Fibroblast of skin of scalp (primary cell): ENCODE measurements at places on chromosomes 7 and 10.

DNA sequence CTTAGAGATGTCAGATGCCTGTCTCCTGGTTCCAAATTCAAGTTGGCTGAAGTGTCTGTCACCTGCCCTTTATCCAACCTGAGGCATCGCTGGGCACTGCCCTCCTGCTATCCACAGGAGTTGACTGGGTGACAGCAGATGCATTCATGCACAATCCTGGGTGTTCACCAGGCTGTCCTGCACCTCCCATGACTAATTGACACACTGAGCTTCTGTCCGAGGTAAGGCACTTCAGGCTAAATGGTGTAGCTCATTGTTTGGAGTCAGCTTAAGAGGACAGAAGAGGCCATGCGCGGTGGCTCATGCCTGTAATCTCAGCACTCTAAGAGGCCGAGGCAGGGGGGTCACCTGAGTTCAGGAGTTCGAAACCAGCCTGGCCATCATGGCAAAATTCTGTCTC lies 2.4 kb downstream of the UCMA start:
- no peak for DNase-seq

GRCh38 chr10:126670895-126671261 lies 385 bp upstream of the C10orf90 start:
- DNase-seq: no peak

DNA sequence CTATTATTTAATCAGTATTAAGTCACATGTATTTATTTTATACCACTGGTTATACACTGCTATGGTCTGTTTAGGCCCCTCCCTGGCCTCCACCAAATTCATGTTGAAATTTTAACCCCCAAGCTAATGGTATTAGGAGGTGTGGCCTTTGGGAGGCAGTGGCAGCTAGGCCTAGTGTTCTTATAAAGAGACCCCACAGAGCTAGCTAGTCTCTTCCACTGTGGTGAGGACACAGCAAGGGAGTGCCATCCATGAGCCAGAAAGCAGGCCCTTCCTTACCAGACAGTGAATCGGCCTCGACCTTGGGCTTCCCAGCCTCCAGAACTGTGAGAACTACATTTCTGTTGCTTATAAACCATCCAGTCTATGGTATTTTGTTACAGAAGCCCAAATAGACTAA lies 28.7 kb downstream of the RBM48 start:
- DNase-seq: no peak

- DNase-seq: peak; percentile 40
These were observed 8.7 kb upstream of the CAMK2B start for GRCh38 chr7:44333911-44334733.

DNA sequence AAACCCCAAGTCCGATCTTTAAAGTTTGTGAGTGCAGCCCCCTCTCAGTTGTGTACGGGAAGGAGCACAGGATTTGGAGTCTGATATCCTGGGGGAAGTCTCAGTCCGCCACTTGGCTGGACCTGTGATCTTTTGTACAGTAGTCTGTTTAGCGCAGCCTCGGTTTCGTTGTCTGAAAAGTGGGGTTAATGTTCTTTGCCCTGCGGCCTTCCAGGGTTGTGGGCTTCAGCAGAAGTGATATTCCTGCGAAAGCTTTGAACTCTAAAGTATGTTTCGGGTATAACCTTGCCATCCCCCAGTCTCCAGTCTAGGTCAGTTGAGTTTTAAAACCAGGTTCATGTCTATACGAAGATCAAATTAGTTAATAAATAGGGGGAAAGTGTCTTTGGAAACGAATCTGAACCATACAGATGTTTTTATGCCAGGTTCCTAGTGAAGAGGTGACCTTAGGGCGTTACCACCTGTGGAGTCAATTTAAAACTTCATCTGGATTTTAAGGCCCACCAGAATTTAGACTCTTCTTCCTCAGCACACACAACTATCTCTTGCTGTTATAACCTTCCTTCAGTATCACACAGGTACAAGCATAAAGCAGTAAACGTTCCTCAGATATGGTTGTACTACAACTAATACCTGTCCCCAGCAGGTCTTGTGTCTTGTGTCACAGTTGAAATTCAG lies 904 bp downstream of the R3HCC1L start:
- DNase-seq: no peak

- no peak for DNase-seq
These were observed 37.2 kb downstream of the IKZF1 start for GRCh38 chr7:50341724-50342123.

- peak; percentile 11 for DNase-seq
These were observed 61.0 kb upstream of the AOAH start for GRCh38 chr7:36784991-36785940.

DNA sequence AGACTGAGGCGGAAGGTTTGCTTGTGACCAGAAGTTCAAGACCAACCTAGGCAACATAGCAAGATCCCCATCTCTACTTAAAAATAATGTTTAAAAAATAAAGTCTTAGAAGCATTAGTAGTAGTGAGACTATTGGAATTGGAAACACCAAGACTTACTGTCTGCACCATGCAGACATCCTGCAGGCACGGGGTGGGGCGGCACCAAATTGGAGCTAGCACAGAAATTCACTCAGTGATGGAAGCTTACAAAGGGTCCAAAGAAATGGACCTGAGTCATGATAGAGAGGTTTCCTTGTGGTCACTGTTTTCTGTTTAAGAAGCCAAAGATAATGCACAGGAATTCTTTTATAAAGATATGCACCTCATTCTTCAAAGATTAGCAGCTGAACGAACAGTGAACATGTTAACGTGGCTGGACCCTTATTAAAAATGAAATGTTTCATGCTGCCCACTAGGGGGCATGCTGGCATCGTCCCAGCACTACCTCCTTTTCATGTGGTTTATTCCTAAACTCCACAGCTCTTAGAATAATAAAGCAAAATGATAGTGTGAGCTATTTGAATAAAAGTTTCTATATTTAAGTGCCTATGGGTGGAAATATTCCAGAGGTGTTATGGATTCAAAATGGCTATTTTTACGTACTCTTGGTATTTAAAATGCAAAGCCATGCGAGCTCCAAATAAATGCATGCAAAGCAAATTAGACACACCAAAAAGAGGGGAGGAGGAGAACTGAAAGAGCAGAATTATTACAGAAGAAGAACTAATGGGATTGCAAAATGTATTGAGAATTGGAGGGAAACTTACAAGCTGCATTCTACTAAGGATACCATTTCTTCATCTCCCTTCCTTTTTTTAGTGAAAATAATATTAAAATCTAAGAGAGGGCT lies 28.6 kb downstream of the PDSS1 start:
- DNase-seq: peak; percentile 66

GRCh38 chr10:92961638-92962037 lies 99.0 kb upstream of the CYP26C1 start:
- no peak for DNase-seq

DNA sequence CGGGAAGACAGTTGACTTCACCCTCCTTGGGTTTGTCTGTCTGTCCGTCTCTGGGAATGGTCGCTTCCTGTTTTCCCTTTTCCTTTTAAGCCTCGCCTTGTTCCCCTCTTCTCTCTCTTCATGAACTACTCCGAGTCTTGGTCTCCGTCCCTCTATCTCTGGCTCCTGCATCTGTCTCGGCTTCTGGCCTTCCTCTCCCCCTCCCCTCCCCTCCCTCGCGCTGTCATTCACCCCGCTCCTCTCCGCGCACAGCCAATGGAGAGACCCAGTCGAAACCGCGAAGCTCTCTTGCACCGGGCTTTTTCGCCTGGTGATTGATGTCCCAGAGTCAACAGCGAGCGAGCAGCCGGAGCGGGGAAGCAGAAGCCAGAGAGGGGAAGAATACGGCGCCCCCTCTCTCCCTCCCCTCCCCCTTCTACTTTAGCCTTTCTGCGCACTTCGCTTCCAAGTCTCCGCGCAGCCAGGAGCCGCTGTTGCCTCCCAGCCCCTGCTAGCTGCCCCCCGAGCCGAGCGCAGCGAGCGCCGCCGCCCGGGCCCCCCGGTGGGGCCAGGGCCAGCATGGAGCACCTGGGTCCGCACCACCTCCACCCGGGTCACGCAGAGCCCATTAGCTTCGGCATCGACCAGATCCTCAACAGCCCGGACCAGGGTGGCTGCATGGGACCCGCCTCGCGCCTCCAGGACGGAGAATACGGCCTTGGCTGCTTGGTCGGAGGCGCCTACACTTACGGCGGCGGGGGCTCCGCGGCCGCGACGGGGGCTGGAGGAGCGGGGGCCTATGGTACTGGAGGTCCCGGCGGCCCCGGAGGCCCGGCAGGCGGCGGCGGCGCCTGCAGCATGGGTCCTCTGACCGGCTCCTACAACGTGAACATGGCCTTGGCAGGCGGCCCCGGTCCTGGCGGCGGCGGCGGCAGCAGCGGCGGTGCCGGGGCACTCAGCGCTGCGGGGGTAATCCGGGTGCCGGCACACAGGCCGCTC lies at the start of gene TLX1:
Gene TLX1 (plus strand): TSS at position 317 of the 978 bp plus-strand sequence. CDS start 242 bp downstream, at position 559.
- no peak for DNase-seq

- peak; percentile 75 for DNase-seq
These were observed 12.6 kb upstream of the NPFFR1 start for GRCh38 chr10:70296406-70296899.

DNA sequence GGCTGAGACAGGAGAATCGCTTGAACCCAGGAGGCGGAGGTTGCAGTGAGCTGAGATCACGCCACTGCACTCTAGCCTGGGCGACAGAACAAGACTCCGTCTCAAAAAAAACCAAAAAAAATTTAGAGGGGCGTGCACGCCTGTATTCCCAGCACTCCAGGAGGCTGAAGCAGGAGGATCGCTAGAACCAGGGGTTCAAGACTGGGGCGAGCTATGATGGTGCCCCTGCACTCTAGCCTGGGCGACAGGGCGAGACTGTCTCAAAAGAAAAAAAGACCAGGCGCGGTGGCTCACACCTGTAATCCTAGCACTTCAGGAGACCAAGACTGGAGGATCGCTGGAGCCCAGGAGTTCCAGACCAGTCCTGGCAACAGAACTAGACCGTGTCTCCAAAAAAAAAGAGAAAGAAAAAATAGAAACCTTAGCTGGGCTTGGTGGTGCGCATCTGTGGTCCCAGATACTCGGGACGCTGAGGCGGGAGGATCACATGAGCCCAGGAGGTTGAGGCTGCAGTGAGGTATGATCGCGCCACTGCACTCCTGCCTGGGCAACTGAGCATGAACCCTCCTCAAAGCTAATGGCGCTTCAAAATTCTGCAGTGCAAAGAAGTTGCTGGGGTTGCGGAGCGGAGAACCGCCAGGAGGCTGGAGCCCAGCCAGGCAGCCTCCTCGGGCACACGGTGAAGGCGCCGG lies 382 bp upstream of the MBLAC1 start:
- no peak for DNase-seq

GRCh38 chr7:64755865-64756264 lies 38.4 kb upstream of the ZNF138 start:
- DNase-seq: no peak

GRCh38 chr7:86949779-86950260 lies 109.6 kb downstream of the ELAPOR2 start:
- DNase-seq: no peak

DNA sequence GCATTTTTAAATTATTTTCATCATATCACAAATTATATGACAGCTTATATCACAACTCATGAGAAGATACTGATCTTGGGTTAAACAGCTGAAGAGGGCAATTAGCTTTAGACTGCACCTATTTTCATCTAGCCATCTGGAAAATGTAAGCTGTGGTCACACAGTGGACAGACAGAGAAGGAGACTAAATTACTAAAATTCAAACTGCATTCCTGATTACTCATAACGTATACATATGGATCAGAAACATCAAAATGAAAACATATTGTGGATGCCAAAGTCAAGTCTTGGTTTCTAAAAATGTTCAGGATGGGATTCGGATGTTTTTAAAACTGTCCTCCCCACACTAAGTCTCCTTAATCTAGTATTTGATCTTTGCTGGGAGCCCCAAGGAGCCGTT lies 6.6 kb downstream of the BBIP1 start:
- peak; percentile 86 for DNase-seq

DNA sequence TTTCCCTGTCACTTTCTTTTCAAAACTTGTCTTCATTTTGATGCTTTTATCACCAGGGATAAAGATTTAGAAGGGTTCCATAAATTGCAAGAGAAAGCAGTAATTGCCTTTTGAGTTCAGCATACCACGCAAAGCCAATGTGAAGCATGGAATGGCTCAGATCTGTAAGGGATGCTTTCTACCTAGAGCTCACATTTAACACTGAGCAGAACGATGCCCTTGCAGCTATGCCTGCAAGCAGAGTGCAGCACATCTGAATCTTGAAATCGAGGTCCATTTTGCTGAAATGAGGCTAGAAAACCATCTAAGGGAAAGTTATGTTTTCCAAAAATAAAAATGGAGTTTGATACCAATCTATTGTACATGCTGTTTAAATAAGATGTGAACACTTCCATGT lies 171.2 kb upstream of the CELF2 start:
- DNase-seq: no peak

- peak; percentile 51 for DNase-seq
These were observed 817 bp downstream of the MLLT10 start for GRCh38 chr10:21534604-21535493.

- DNase-seq: no peak
These were observed 67.9 kb downstream of the DENND11 start for GRCh38 chr7:141634065-141634464.

DNA sequence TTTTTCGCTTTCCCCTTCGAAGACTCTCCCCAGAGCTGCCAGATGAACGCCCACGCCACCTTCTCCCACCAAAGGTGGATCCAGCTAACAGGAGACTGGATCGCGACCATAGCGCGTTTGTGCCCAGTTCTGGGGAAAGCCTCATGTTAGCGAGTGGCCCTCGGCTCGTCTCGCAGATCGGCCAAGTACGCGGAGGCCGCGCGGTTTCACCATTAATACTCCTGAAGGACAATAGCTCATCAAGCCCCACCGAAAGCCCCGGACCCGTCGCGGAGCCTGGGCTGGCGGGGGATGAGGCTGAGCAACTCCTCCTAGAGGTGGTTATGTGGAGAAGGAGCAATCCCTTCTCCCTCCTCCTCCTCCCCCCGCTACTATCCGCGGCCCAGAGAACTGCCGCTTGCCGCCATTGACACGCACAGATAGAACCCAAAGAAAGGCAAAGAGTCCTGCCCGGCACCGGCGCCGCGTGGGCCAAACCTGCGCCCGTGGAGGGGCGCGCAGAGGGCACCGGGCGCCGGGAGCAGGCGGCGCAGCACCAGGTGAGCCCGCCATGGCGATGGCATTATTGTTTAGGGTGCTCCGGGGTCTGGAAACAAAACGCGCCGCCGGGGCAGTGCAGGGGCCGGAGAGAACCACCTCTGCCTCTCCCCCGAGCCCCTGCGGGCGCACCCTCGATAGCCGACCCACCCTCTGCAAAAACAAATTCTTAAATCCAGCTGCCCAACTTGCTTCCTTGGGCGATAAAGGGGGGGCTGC lies at the start of gene MACROH2A2:
Gene MACROH2A2 (plus strand): TSS at position 385 of the 756 bp plus-strand sequence. CDS start 22,813 bp downstream, outside the sequence.
- peak; percentile 81 for DNase-seq

DNA sequence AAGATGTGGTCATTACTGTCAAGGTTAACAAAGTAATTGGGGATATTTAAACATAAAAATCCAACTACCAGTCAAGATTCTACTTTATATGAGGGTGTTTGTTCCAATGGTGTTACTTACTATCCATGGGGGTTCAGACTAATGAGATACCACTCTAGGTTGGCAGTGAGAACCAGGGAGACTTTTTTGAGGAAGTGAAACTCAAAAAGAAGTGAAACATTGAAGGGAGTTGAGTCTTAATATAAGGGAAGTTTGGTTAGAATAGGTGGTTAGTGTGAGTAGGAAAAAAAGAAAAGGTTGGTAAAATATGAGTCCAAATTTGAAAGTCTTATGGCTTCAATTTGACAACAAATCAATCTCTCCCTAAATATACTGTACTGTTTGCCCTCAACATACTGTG lies 123.6 kb upstream of the ANK3 start:
- no peak for DNase-seq
